ENCODE measurements at places on chromosomes 7 and 10. TPM values are rescaled to one million over a fixed set of nuclear protein-coding genes. Genes with fewer than 3 reads are reported as not detected.
A peak's percentile ranks its signal among the peaks of the same experiment; 100 is the strongest.

Gene TMEM120A
- total RNA-seq: 155 TPM

Gene CPN1
- not detected for total RNA-seq

GRCh38 chr7:32330602-32331001, 159.6 kb downstream of the LSM5 start:
- DNase-seq: peak; percentile 72

- no peak for DNase-seq
Measured at GRCh38 chr7:78234634-78235033, 436.1 kb downstream of the PHTF2 start.

DNA sequence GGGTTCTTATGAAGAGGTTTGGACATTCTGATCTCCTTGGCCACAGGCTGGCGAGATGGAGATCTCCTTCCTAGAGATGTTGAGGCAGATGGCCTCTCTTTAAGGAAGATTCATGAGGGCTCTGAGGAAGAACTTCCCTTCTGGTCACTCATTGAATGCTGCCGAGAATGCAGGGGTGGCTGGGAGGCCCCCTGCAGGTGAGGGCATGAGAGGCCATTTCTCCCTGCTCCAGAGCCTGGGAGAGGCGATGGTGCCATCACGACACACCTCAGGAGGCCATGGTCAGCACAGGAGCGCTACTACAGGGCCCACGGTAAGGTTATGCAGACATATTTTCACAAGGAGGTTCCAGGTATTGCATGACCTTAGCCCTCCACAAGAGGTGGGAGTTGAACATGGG, 40.2 kb downstream of the CXCL12 start:
- DNase-seq: no peak

DNA sequence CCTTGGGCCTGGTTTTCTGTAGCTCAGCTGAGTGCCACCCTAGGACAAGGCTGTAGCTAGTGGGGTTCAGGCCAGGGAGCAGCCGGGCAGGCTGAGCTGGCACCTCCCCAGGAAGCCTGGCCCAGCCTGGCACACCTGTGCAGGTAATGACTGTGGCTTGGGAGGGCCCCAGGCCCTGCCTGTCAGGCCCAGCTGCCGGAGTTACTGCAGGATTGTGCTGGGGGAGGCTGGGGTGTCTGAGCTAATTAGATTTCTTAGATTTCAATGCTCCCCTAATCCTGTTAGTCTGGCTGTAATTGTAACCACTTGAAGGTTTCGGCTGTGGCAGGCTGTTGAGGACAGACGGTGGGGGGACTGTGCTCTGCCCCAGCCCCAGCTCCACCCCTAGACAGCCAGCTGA, 6.0 kb downstream of the ZMIZ1 start:
- no peak for DNase-seq

- no peak for DNase-seq
Measured at GRCh38 chr7:77691892-77692491, 4.3 kb upstream of the RSBN1L start.

Gene LRRC18
- total RNA-seq: not detected

DNA sequence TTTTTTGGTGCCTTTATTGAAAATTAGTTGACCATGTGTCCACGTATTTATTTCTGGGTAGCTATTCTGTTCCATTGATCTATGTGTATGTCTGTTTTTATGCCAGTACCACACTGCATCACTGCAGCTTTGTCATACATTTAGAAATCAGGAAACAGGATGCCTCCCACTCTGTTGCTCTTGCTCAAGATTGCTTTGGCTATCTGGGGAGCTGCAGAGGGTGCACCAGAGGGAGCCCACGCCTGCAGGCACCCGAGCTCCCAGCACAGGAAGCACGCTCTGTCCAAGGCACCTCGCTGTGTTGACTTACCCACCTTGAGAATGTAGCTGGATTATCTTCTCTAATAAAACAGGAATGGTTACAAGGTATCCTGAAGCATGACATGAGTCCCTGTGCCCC, 301.7 kb downstream of the TCERG1L start:
- DNase-seq: no peak

DNA sequence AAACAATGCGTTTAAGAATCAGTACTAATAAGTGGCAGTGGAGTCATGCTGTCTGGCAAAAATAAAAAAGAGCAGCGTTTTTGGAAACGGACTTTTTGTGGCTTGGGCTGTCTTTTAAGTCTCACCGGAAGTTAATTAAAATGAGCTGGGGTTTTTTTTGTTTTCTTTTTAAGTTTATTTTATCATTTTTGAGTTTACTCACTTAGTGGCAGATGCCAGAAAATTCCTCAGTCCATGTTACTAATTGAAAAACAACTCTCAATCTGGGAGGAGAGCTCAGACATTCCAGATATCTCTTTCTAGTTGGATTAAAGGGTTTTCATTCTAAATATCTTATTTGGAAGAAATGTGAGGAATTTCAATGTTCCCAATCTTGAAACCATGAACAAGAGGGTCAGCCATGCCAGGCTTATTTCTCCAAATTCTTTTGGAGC, 133.8 kb upstream of the AGR3 start:
- no peak for DNase-seq

Gene DLX6
- not detected for total RNA-seq

Gene PUS7
- total RNA-seq: 5.3 TPM

GRCh38 chr10:114499116-114499515, 94.8 kb upstream of the AFAP1L2 start:
- DNase-seq: no peak

DNA sequence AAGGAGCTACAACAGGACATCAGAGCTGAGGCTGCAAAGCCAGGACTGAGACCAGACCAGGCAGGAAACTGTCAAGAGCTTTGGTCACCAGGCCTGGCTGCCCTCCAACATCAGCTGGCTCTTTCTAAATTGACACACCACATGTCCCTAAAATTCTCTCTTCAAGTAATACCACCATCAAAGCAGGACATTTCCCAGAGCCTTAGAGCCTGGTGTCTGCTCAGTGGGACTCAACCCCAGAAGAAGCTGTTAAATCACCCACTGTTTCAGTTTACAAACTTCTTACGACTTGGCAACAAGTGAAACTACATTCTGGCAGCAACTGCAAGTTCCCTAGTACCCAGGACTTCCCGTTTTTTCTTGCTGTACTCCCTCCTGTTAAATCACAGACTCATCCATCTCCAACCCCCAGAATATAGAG, 3.8 kb upstream of the IL6 start:
- DNase-seq: peak; percentile 84

GRCh38 chr7:25907214-25907613, 244.8 kb upstream of the NFE2L3 start:
- no peak for DNase-seq

Gene SPDYE1
- not detected for total RNA-seq

DNA sequence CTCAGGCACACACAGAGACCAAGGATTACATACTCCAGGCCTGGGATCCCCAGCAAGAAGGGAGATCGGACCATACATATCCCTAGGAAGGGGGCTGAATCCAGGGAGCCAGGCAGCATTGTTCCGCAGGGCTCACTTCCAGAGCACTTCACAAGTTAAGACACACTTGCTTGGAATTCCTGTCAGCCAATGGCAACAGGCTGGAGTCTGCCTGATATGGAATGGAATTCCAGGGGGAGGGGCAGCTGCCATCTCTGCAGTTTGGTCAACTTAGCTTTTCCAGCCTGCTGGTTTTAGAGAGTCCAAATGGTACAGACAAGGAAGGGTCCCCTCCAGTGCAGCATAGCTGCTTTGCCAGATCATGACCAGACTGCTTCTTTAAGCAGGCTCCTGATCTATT, 290.0 kb upstream of the GLI3 start:
- DNase-seq: no peak
